ENCODE measurements at places on chromosomes 12 and 14.

DNA sequence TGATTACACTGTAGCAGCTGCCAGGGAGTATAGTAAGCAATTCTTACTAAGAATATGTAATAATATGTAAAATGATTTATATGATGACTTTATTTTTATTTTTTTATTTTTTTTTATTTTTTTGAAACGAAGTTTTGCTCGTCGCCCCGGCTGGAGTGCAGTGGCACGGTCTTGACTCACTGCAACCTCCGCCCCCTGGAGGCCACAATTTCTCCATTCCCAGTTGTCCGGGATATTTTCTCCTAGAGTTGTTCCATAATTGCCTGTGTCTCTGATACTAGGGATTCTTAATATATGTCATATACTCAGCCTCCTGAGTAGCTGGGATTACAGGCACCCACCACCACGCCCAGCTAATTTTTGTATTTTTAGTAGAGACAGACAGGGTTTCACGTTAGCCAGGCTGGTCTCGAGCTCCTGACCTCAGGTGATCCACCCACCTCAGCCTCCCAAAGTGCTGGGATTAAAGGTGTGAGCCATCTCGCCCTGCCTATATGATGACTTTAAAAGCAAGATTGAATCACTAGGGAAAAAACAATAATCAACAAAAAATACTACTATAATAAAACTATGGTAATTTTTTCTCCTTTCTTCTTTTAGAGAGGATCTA lies 12.2 kb upstream of the ITPR2 start:
- no peak for DNase-seq

DNA sequence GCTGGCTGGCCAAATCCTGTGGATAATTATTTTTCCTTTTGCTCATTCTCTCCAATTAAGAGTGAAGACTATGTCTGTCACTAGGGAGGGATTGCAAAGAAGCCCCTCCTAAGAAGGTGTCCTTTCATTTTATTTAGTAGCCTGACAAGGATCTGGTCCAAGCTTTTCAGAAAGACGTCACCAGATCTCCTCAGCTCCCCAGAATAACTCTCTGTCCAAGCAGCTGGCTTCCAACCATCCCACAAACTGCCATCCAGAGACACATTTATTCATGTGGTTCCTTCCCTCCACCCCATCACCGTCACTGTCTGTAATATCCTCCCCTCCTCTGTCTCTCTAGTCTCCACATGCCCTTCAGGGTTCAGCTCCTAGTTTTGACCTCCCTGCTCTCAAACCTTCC lies 69.9 kb downstream of the PPM1H start:
- DNase-seq: no peak

DNA sequence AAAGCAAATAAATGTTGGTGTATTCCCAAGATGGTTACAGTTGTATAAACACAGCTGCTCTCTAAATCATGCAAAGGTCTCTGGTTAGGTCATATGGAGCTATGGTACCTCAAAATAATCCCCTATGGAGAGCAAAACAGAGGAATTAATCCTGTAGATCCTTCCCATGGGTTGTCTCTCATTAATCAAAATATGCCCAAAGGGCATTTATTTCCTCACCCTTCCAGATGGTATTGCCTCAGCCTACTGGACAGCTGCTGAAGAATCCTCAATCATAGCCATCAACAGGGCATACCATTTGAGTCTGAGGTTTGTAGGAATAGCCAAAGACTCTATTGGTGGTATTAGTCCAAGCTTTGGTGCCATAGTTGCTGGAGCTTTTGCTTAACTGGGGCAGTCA lies 360.9 kb downstream of the RPL10L start:
- DNase-seq: no peak

DNA sequence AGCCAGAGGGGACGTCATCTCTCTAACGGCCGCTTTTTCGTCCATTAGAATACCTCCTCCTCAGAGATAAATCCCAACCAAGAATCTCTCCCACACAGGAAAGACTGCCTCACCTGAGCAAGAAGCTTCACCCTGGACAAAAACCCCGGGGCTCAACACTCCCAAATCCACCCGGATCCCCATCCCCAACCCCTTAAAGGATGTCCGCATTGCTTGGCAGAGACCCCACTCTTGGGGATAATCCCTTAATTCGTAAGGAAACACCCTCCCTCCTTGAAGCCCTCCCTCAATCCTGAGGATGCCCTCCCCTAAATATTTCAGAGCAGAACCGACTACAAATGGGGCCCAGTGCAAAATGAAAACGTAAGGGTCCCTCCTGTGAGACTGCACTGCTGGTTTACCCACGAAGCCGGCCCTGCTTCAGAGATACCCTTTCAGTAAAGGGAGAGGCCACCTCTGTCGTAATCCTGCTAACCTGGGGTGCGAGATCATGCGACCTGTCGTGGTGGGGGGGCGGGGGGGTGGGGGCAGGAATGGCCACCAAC lies 655 bp upstream of the DYNLL1 start:
- DNase-seq: no peak

- no peak for DNase-seq
These were observed 754.5 kb downstream of the C12orf50 start for GRCh38 chr12:87274594-87275245.

DNA sequence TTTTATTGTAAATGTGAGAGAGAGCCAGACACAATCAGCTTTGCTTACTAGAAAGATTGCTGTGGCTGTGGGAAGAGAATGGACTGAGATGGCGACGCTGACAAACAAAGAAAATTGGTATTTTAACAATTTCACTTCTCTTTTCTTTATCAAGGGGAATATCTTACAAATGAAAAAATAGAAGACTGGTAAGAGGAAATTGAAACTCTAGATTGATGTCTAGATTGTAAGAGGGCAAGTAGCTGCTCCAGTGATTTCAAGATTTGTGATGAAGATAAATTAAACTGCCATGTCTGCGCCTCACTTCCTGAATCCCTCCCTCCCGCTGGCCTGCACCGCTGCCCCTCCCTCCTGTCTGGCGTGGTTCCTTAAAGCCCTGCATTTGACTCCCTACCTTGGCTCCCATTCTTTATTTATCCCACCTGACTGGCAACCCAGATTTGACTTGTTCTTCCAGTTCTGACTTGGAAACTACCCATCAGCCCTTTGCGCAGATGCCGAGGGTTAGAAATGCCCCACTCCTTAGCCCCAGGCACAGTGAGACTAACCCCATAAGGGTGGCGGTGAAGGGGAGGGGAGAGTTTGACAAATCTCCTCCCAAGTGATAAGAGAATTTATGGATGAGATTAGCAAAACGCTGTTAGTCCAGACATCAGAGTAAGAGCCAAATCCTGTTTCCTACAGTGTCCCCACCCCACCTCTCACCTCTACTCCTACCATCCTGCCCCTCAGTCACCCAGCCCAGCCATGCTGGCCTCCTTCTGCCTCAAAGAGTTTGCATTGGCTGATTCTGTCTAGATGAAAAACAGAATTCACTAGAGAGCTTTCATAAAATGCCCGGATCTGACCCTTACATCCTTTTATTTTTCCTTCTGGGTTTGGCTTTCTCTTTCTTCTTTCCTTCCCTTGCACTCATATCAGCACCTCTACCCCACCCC lies 125.3 kb upstream of the ATF7IP start:
- DNase-seq: no peak

DNA sequence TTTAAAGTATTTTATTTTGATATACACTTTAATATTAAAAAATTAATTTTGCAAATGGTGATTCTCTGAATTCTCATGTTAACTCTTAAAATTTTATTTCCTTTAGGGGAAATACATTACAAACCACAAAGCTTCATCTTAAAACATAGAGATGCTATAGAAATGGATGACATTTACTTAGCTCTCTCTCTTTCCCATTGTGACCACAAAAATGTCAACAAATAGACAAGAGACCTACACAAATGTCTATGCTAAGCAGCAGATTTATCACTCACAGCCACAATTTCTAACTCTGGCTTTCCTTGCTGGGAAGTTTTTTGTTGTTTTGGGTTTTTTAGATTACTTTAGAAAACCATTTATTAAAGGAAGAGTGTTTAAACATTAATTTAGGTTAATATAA lies 19.9 kb upstream of the PHC1 start:
- DNase-seq: no peak

DNA sequence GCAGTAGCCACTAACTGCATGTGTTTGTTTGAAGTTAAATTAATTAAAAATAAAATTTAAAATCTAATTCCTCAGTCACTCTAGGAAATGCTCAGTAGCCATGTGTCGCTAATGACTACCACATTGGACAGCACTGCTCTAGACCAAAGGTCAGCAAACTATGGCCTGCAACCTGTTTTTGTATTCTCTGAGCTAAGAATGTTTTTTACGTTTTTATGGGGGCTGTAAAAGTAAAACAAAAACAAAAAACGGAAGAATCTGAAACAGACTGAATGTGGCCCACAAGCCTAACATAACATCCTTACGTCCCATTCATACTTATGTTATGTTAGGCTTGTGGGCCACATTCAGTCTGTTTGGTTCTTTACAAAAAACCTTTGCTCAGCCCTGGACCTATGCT lies 57.8 kb downstream of the LIN52 start:
- DNase-seq: no peak

- no peak for DNase-seq
These were observed 35.0 kb downstream of the MDM2 start for GRCh38 chr12:68842784-68843567.

- DNase-seq: no peak
These were observed 20.5 kb downstream of the AGAP2 start for GRCh38 chr12:57717846-57718640.

DNA sequence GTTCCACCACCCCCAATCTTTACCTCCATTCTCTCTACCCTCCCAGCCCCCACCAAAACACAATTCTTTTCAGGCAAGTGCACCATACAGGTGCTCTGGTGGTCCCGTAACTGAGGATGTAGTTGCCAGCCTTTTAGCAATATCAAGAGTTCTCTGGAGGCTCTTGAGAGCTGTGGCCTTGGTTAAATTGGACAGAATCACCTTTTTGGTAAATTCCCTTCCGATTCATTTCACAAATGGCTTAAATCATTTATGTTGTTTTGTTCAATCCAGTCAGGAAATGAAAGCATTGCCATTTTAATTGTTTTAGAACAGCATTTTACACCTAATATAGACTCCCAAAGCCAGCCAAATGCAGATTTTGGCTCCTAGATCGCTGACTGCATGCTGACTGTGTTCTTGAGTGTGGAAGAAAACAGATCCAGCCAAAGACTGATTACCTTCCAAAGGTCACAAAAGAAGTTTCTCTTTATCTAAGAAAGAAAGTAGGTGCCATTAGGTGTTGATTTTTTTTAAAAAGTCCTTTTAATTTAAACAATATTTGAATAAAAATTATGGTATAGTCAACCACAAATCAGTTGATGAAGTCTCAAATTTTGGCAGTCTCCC lies 25.6 kb downstream of the CRADD start:
- DNase-seq: no peak

DNA sequence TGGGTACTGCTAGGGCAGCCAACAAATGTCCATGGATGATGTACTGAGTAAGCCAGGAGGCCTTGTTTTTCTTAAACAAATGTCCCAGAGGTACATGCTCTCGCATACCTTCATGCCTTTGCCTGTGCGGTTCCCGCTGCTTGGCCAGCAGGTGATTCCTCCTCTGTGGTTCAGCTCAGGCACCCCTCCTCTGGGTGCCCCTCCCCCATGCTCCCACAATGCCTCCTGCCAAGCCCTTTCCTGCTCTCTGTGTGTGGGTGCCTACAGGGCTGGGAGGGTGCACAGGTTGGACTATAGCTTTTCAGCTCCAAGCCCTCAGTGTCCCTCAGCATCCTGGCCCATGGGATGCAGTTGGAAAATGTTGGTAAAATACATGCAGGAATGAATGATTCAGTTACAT lies 23.5 kb downstream of the ASB2 start:
- no peak for DNase-seq

DNA sequence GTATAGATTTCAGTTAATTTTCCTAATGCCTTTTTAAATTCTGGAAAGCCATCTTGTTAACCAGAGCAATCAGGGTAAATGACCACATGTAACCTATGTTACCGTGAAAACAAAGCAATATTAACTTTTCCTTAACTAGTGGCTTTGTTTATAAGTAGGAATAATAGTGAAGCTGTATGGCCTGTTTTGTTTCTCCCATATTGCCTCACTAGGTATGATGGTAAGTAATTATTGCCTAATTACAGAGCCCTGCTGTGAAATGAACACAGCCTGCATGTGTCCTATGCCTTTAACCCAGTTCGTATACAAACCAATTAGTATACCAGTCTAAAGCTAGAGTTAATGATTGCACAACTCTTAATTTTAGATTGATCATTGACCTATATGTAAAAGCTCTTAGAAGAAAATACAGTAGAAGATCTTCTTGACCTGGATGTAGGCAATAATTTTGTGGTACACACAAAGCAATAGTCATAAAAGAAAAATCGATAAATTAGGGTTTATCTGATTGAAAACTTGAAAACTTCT lies 249.9 kb downstream of the CCDC91 start:
- DNase-seq: no peak

- DNase-seq: no peak
These were observed 63.8 kb downstream of the FAR2 start for GRCh38 chr12:29212682-29213403.

DNA sequence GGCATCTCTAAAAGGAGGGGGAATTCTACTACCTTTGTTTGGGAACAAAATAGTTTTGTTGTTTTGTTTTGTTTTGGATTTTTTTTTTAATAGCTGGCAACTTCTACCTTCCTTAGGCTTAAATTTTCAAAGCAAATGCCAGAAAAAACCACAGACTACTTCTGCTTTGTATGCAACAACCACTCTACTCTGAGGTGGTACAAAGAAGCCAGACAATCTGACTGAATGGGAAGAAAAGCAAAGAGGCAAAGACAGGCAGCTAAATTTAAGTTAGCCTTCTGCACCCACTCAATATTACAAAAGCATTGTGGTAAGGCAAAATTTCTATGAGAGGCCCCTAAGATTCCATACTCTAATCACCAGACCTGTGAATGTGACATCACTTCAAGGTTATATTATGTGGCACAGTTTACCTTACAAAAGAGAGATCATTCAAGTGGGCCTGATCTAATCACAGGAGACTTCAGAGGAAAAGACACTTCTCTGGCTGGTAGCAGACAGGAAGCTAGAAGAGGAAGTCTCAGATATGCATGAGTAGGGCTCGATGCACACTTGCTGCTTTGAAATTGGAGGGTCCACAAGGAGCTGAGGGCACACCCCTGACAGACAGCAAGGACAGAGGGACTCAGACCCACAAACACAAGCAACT lies 566.6 kb downstream of the RPS29 start:
- DNase-seq: no peak

DNA sequence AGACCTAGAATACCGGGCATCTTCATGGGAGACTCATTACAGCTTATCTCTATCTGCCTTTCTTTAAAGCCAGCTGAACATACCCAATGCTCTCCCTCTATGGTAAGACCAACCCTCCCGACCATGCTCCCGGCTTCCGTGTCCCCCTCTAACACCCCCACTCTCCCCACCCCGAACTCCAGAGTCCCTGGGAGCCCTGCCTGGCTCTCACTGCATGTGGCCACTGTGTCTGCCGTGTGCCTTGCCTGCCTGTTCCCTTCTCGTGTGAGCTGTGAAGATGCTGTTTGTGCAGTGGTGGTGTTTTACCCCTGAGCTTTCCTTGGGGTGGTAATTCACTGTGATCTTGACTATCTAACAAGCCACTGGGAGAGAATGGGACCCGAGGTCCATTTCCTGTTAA lies 146.4 kb upstream of the FKBP4 start:
- DNase-seq: no peak

- no peak for DNase-seq
These were observed 47.1 kb downstream of the SENP1 start for GRCh38 chr12:48058771-48059170.

All from T-helper 22 cell (primary cell).